ENCODE measurements at places on chromosomes 6 and 20. TPM values are rescaled to one million over a fixed set of nuclear protein-coding genes. Genes with fewer than 3 reads are reported as not detected.

LTB gene
- total RNA-seq, result not detected

TREML2 gene
- total RNA-seq, result not detected

ENPP1 gene
- total RNA-seq, result 4.7 TPM

RFX6 gene
- not detected for total RNA-seq

ARHGAP18 gene
- 15.6 TPM for total RNA-seq

CST5 gene
- total RNA-seq, result not detected

SRF gene
- 18.7 TPM for total RNA-seq

PSMF1 gene
- 14.8 TPM for total RNA-seq

CFAP61 gene
- total RNA-seq, result under 0.01 TPM

DYNLT1 gene
- total RNA-seq, result 122 TPM

WFDC10B gene
- total RNA-seq, result 0.14 TPM
